ENCODE measurements at places on chromosomes 4 and X. TPM values are rescaled to one million over a fixed set of nuclear protein-coding genes. Genes with fewer than 3 reads are reported as not detected.

SHROOM3 gene
- total RNA-seq, result 192 TPM

GRCh38 chr4:139554642-139554892 is 1.5 kb downstream of the SETD7 start:
- H3K4me3 ChIP-seq, result peak overlapping the region; percentile 99
- peaks cover 30% of the 10 kb centered on the region for H3K4me1 ChIP-seq
- no peaks in the 10 kb centered on the region for H3K36me3 ChIP-seq
- H3K27me3 ChIP-seq, result no peaks in the 10 kb centered on the region
- H3K27ac ChIP-seq, result peak overlapping the region; percentile 100

- no peak overlapping the region for H3K4me3 ChIP-seq
- no peaks in the 10 kb centered on the region for H3K36me3 ChIP-seq
- no peak for DNase-seq
- no peak overlapping the region for H3K27ac ChIP-seq
- H3K4me1 ChIP-seq, result no peaks in the 10 kb centered on the region
- no peaks in the 10 kb centered on the region for H3K27me3 ChIP-seq
Measured at GRCh38 chr4:131309628-131310027, 1839.5 kb upstream of the PCDH10 start.

- no peaks in the 10 kb centered on the region for H3K36me3 ChIP-seq
- DNase-seq, result no peak
Measured at GRCh38 chrX:77415161-77415560, 32.0 kb upstream of the FGF16 start.

GRCh38 chr4:95513022-95513421 is 35.8 kb downstream of the UNC5C start:
- DNase-seq, result no peak
- H3K36me3 ChIP-seq, result no peaks in the 10 kb centered on the region
- H3K27ac ChIP-seq, result no peak overlapping the region
- no peaks in the 10 kb centered on the region for H3K4me1 ChIP-seq

Measured in ascending aorta (tissue), 2 donors.